Activated CD4-positive, CD25-positive, alpha-beta regulatory T cell (primary cell): ENCODE measurements at places on chromosomes 3 and 15.

- DNase-seq = peak; percentile 32
Observed at GRCh38 chr3:39150803-39151631, 2.4 kb downstream of the CSRNP1 start.

DNA sequence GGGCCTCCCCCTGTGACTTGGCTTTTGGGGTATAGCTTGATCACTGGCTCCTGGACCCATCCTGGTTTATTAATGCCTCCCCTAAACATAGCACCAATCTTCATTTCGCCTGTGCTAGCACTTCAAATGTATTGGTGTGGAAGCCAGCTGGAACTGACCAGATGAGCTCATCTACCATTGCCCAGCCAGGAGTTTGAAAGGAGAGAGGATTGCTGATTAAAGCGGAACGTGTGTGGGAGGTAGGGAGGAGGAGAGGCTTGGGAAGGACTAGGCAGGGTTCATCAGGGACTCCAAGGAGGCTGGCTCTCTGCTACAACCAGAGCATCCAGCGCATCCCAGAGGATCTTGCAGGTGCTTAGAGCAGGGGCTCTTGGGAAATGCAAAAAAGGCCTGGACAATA, 34.4 kb upstream of the TLE3 start:
- DNase-seq = no peak

GRCh38 chr15:51718219-51718618, 19.2 kb downstream of the LYSMD2 start:
- DNase-seq = no peak

- no peak for DNase-seq
Observed at GRCh38 chr15:61829514-61829889, 230.7 kb downstream of the VPS13C start.

DNA sequence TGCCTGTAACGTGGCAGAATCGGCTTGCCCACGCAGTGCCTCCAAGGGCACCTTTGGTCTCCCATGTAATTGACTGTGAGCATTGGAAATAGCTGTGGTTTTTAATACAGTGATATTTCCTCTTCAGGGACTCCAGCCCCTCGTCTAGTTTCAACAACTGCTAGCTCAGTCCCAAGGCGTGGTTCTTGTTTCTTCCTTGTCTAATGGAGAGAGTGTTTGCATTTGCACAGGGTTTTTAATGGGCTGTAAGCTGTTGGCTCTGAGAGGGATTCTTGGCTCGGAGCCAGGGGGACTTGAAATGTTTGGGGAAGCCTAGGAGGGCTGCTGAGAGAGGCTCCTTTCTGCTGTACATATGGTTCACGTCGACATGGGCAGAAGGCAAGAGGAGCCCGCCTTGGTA, 86.2 kb downstream of the THSD4 start:
- no peak for DNase-seq

GRCh38 chr15:53611145-53611920, 148.1 kb downstream of the WDR72 start:
- DNase-seq = no peak

DNA sequence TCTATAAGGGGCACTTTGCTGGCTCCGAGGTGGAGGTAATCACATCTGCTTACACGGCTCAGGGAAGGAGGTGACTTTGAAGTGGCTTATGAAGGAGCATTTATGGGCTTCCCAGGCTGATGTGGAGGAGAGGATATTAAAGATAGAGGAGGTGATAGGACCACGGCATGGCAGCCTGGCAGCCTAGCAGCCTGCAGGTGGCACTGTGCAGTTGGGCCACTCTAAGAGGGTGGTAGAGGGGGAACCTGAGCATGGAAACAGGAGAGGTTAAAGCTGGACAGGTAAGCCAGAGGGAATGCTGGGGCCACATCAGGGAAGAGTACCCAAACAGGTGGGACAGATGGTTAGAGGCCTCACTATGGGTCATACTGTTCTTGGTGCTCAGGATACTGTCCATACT, 375.0 kb downstream of the WDR72 start:
- DNase-seq = no peak

DNA sequence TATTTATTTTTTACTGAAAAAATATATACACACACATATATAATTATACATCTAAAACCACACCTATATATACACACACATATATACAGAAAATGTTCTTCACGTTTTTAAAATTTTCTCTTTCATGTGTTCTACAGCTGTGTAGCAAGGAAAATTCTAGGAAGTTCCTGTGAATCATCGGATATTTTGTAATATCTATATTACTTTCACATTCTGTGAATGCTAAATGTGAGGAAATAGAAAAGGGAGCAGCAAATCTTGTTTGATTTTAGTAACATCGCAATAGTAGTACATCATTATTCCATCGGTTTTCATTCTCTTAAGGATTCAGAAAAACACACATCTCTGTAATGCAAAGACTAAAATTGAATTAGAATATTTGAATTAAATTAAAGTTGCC, 836.8 kb upstream of the NECTIN3 start:
- DNase-seq = no peak

DNA sequence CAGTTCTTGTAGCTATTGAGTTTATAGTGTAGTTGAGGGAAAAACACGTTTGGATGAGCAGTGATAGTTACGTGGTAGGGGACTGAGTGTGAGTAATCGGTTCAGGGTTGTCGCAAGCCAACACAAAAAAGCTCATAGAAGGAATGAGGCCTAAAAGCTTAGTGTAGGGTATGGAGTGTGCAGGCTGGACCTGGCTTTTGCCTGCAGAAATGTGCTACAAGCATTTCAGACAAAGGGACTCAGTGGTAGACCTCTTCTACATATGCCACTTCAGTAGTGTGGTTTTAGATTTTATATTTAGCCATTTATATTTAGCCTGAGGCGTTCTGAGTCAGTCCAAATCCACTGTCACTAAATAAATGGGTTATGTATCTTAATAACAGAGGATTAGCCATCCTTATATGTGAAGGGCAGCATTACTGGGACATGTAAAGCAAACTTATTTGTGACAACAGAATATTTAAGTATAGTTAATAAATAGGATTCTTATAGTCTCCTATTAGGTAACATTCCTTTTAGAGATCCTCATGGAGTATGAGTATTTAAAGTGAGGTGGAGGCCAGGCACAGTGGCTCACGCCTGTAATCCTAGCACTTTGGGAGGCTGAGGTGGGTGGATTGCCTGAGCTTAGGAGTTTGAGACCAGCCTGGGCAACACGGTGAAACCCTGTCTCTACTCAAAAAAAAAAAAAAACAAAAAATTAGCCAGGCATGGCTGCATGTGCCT, 21.8 kb downstream of the ATP2C1 start:
- DNase-seq = no peak

DNA sequence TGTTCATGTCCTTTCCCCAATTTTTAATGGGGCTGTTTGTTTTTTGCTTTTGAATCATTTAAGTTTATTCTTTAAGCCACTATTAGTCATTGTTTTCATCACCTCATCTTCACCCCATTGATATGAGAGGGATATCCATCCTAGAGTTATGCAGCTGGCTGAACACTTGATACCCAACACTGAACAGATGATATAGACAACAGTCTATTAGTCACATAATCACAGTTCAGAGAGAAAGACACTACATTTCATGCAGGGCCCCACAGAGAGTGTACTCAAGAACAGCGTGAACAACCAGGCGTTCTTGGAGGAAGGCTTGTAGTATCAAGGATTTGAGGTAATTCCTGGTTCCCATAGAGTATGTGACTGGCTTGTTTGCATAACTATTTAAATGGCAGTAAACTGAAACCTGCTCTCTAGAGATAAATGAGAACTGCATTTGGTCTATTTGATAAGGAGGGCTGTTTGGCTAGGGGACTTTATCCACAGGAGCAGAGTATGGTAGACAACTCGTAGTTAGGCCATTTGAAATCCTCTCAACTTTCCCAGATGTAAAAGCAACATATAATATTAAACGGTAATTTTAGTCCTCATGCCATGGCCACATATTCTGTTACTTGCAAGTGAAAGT, 618.7 kb downstream of the SI start:
- DNase-seq = no peak

GRCh38 chr3:54870423-54870822, 57.4 kb downstream of the LRTM1 start:
- DNase-seq = no peak

GRCh38 chr3:4234889-4235288, 68.3 kb upstream of the SETMAR start:
- DNase-seq = no peak

DNA sequence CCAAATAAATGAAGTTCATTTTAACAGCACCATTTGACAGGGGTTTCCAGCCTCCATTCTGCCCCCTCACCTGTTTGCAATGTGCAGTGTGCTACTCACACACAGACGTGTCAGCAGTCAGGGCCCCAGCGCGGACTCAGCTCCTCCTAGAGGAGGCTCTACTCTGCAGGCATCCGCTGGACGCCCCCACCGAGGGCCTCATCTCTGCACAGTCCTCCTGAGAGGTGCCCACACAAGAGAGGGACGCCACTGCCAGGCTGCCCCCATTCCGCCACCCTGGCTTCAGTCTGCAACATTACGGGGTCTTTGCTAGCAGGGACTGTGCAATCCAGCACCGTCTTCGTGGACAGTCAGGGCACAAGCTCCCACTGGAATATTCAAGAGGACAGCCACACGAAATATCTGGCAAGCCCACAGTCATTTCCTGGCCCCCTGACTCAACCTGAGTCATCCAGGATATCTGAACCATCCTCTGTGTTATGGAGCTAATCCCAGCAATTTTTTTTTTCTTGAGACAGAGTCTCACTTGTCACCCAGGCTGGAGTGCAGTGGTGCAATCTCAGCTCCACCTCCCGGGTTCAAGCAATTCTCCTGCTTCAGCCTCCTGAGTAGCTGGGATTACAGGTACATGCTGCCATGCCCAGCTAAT, 255.0 kb downstream of the OCA2 start:
- no peak for DNase-seq

GRCh38 chr3:19757773-19758172, 176.2 kb downstream of the EFHB start:
- DNase-seq = no peak

GRCh38 chr3:43296565-43296964, 10.2 kb downstream of the SNRK start:
- DNase-seq = no peak

- no peak for DNase-seq
Observed at GRCh38 chr3:2172561-2173171, 74.0 kb downstream of the CNTN4 start.

GRCh38 chr3:180615954-180616353, 14.0 kb downstream of the TTC14 start:
- no peak for DNase-seq

GRCh38 chr3:126663750-126664149, 8.8 kb upstream of the TXNRD3 start:
- no peak for DNase-seq

- DNase-seq = no peak
Observed at GRCh38 chr15:72271895-72272212, 500 bp downstream of the PARP6 start.
